ENCODE measurements at places on chromosomes 5 and 9.

DNA sequence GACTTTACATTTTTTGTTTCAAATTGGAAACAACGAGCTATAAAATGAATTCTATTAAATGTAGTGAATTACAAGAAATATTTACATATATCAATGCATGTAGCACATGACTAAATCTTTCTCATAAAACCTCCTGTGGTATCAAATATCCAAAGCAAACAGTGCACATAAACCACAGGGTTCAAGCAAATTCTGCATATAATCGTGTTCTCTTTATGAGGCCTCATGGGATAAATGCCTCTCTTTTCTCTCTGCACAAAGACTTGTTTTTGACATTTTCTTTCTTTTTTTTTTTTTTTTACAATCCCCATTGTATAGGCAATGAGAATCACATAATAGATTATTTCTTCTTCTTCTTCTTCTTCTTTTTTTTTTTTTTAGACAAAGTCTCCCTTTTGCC lies 1117.2 kb upstream of the DMAC1 start:
- DNase-seq: no peak

GRCh38 chr5:161093100-161093499 lies 241.1 kb upstream of the ATP10B start:
- DNase-seq: no peak

DNA sequence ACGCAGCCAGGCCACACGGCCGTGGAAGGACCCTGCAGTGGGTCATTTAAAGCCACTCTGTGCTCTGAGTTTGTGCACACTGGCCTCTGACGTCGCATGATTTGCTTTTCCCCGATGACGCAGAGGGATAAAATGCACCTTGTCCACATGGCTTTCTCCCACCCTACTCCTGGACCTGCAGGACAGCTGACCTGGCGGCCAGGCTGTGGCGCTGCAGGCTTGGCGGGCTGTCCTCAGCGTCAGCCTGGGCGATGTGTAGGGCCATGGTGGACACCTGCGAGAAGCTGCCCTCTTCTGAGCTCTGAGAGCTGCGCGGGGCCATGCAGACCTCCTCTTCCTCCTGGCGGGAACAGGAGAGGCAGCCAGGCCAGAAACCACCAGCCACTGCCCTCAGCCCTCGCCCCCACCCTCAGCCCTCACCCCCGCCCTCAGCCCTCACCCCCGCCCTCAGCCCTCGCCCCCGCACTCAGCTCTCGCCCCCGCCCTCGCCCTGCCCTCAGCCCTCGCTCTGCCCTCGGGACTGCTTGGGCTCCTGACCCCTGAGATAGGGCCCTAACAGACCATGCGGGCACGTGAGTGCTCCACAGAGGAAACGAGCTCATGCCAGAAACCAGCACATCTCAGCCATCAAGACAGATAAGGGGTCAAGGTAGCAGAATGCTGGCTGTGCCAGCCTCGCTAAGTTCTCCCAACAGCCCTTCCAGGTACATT lies 20.0 kb upstream of the SCGB3A1 start:
- no peak for DNase-seq

DNA sequence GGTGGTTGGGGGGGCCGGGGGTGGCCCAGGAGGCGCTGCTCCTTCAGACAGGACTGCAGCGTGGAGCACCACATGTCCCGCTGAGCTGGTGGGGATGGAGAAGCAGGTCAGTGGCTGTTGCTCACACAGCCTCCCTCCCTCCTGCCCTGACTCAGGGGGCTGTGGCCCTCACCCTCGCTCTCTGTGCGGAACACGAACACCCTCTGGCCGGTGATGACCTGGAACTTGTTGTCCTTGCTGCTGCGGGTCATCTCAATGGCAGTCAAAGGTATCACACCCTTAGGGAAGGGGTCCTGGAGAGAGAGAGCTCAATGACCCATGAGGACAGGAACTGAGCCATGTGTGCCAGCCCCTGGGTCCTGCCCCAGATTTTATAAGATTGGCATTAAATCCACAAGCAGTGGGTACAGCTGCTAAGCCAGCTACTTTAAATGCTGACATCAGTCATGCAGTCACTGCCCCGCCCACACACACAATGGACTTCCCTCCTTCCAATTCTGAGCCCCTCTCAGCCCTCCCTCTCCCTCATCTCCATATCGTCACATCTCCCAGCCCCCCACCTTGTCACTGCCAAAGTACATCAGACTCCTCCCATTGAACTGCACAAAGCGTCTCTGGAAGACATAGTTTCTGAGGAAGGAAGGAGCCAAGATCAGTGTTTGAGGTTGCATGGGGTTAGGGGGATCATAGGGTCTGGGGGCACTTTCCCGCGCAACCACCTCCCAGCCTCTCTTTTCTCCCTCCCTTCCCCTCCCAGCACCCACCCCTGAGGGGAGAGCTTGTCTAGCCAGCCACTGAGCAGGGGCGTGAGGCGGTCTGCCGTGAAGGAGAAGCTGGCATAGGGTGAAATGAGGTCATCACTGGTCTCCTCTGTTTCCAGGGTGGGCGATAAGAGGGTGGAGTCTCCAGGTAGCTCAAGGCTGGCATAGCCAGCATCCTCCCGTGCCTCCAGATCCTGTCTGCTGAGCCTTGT lies 8.9 kb downstream of the ARAP3 start:
- no peak for DNase-seq

DNA sequence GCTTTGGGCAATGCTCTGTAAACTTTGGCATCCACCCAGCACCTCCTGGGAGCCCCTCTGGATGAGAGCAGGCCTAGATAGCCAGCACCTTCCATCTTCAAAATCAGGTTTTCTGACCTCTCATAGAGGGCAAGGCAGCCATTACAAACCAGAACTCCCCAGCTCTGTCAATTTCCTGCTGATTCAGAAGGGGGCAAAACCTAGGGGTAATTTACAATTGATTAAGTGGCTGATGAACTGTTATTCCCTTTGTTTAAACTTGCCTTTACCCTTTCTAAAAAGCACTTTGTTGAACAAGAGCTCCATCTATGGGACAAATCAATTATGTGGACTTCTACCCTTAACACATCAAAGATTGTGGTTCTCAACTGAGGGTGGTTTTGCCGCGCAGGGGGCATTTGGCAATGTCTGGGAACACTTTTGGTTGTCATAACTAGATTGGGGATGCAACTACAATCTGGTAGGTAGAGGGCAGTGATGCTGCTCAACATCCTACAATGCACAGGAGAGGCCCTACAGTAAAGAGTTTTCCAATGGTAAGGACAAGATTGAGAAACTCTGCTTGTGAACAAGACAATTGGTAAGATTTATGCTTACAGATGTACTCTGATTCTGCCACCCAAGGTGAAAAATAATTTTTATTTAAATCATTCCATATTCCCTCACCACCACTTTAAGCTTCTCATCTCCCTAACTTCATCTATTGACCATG lies 184.1 kb downstream of the MARCHF11 start:
- no peak for DNase-seq

- no peak for DNase-seq
Measured at GRCh38 chr5:72152545-72152944, 45.3 kb downstream of the MAP1B start.

DNA sequence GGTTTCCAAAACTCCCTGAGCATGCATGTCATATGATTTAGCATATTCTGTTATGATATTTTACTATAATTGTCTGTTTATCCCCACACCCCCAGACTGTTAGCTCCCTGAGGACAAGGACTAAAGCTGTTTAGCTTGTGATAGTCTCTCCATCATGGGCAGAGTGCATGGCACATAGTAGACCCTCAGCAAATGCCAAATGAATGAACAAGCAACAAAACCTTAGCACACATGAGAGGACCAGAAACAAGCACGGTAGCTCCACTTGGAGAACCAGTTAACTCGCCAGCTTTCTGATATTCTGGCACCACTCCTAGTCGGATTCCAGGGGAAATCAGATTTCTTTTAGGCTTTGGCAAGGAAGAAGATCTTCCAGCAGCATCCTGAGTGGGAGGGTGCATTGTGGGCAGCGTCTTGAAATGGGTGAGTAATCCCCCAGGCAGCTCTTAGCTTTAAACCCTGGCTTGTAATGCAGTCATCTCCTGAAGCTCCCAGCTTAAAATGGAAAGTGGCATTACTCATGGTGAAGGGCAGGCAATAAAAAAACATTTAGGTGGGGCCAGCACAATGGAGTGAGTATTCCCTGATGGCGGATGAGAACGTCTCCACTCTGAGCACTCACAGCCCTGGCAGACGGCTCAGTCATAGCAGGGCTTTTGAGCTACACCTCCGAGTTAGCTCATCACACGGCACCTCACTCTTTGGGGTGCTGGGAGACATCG lies 41.1 kb downstream of the FGF1 start:
- no peak for DNase-seq

- no peak for DNase-seq
Measured at GRCh38 chr9:129746092-129746777, 6.6 kb downstream of the PTGES start.

DNA sequence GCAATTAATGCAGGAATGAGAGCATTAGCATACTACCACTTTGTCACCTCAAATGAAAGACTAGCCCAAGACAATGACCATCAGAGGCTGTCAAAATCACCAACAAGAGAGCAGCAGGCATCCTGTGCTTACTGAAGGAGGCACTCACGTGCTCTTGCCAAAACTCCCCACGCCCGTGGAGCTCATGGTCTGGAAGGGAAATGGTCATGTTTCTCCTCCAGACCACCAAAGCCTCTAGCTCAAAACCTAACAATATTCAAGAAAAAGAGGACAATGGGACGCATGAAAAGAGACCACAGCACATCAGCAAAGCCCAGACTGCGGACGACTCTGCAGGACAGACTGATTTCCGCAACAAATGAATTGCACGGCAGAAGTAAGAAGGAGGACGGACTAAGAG lies 12.8 kb downstream of the AKNA start:
- no peak for DNase-seq

- no peak for DNase-seq
Measured at GRCh38 chr9:136140966-136141365, 22.3 kb upstream of the TMEM250 start.

GRCh38 chr9:133301253-133302230 lies 26.5 kb upstream of the ABO start:
- DNase-seq: no peak

DNA sequence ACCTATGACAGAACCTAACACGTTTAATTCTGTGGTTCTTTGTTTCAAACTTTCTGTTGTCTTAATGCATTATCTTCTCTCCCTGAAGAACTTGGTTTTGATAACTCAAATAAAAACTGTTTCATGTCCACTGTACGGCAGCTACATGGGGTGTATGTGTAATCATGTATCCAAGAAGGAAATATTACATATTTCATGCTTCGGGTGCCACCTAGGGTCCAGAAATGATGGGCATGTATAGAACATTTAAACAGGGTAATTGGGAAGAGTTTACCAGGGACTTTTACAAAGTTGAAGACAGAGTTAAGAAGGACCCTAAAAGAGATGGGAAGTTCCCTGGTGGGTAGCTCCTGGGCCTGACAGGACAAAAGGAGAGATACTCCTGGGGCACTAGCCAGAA lies 291.3 kb downstream of the FBXL7 start:
- no peak for DNase-seq

- DNase-seq: no peak
Measured at GRCh38 chr9:33157960-33158842, 8.9 kb downstream of the B4GALT1 start.

DNA sequence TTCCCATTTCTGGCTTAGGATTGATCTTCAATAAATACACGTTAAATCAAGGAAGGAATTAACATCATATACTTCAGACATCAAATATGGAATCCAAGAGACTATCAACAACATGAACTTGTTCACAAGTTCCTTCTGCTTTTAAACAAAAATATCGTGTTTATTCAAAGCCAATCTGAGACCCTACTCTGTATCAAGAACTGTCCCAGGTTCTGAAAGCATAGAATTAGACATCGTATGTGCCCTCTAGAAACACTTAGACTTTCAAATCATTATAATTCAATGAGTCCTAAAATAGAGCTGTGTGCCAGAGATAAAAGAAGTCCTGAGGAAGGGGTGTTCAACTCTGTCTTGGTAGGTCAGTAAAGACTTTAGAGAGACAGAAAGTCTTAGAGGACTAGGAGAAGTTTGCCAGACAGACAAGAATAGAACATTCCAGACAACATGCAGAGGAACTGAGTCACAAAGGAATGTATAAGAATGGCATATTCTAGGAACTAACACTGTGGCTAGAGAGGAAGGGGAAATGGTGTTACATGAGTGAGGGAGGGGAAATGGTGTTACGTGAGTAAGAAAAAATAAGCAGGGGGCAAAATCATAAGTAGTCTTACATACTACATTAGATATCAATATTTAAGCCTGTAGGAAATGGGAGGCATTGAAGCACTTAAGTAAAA lies 2.9 kb downstream of the TPD52L3 start:
- DNase-seq: no peak

- DNase-seq: no peak
Measured at GRCh38 chr9:95864852-95865580, 10.5 kb upstream of the ERCC6L2 start.

DNA sequence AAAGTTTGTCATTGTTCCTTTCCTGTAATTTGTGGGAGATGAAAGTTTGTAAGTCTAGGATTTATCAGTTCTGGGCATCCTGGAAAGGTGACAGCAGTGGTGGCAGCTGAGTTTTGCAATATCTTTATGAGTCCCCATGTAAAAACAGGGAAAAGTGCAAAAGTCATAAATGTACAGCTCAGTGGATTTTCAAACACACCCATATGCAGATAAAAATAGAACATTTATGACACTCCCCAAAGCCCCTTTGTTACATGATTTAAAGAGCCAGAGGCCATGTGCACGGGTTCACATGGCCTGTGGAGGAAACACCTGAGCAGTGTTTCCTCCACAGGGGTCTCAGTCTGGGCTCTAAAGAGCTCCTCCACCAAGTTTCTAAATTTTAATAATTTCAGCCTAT lies 6.3 kb downstream of the TMEM38B start:
- no peak for DNase-seq

- DNase-seq: no peak
Measured at GRCh38 chr9:75168270-75169178, 80.2 kb downstream of the OSTF1 start.

DNA sequence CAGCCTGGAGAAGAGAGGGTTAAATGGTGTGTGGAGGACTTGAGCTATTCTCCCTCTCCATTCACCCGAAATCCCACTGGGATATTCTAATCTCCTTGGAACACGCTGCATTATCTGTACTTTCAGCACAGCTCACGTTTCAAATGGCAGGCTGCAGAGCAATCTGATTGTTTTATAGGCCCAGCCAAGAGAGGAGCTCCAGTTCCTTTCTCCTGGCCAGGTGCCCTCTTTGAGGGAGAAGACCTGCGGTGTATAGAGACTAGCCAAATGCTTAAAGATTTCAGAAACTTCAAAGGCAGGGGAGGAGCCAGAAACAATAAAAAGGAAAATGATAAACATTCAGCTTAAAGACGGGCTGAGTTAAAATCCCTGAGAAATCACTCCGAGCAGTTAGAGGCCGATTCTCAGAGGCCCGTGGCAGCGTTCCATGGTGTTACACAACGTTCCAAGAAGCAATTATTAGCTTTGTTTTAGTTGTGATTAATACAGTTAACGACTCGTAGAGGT lies 564.0 kb upstream of the KLF4 start:
- no peak for DNase-seq

DNA sequence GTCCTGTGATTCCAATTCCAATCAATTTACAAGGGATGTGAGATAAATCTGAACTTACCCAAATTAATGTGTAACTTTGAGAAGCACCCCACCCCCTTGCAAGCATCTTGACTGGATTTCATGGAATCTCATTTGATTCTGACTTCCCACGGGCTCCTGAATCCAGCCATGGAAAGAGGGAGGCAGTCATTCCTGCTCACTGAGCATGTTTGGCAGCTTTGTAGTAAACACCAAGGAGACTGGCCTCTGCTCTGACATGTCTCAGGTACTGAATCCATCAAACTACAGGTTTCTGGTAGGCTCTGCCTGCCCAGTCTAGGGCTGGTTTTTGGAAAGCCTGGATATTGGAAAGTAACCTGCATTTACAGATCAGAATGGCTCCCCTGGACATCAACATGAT lies 357.6 kb downstream of the ARHGEF28 start:
- DNase-seq: no peak

GRCh38 chr5:53616939-53617549 lies 56.6 kb downstream of the NDUFS4 start:
- peak; percentile 18 for DNase-seq
